Spleen (tissue), 13 donors: ENCODE measurements at places on chromosomes 1 and 21. TPM values are rescaled to one million over a fixed set of nuclear protein-coding genes. Genes with fewer than 3 reads are reported as not detected.

- peak; percentile 51 for DNase-seq
These were observed 49.6 kb downstream of the TNFRSF8 start for GRCh38 chr1:12112711-12113161.

- no peak for DNase-seq
These were observed 15.9 kb downstream of the LYPD8 start for GRCh38 chr1:248739572-248740205.

DNA sequence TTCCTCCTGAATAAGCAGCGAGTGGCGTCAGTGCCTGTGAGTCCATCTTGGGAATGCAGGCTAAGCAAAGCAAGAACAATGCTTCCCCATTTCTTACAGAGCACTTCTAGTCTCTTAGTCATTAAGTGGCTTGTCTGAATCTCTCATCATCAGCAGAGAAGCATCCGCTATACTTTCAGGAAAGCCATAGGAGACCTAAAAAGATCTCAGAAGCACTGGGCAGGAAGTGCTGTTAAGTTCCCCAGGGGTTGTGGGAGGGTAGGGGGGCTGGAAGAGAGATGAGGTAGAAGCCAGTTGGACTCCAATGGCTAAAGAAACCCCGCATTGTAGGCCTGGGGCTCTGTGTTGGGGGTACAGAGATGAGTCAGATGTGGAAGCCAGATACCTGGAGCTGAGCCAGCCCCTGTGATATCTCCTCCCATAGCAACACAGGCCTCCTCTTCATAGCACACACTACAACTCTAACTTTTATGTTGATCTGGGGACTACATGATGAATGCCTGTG is 44.9 kb downstream of the SYT6 start:
- DNase-seq: no peak

TRPM2 gene
- total RNA-seq: 16.2 TPM

DNA sequence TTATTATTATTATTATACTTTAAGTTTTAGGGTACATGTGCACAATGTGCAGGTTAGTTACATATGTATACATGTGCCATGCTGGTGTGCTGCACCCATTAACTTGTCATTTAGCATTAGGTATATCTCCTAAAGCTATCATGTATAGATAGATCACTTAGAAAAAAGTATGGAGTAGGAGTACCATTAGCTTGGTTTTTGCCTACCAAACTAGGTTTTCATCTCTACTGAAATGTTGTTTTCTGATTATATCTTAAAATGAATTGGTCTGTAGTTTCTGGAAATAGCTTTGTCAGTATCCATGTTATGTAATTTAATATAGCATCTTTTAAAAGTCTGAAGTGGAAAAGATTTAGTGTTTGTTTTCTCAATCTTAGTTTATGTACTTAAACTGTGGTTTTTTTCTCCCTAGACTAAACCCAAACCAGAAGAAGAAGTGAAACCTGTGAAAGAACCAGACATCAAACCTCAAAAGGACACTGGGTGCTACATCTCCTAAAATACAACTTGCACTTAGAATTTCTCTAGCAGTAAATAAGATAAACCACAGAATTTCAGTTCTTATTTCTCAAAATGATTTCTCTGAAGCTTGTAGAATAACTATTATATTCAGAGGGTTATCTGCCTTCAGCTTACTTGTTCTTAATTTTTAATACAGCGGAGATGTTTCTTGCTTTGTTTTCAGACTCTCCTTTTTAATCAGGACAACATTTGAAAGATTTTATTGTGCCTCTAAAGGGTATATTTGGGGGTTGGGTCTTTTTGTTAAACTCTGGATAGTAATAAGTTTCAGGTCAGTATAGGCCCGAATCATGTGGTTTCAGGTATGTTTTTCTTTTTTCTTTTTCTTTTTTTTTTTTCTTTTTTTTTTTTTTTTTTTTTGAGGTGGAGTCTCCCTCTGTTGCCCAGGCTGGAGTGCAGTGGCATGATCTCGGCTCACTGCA is 4.5 kb upstream of the FAM177B start:
- DNase-seq: no peak

- no peak for DNase-seq
These were observed 134.1 kb downstream of the SYT14 start for GRCh38 chr1:210072129-210072528.
